ENCODE measurements at places on chromosomes 13 and 19.

DNA sequence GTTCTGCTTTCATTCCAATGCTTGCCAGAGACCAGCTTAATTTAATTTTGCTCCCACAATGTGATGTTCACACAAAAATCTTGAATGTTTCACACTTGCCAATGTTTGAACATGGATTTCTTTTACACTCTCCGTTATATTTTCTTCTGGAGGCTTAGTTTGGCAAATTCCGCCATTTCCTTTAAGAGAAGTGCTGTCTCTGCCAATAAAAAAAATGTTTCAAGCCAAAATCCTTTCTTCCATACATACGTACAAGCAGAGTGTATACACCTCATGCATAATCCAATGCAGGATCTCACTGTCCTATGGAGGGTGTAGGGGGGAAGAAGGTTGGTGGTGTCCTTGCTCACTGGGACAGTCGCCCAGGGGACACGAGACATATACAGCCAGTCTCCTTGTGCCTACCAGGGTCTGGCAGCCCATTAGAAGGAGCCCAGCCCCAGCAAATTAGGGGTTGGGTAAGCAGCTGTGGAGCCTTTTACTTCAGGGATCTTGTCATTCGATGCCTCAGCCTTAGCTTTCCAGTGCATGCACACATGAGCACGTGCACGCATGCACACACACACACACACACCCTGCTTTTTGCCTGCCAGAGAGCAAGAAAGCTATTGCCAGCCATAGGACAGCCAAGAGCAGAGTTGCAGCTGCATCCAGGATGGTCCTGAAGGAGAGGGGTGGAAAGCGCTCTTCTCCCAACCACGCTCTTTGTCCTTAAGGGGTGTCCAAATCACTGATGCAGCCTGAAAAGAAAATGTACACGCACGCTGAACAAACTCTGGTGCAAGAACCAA is 208.3 kb downstream of the FOXO1 start:
- no peak for DNase-seq

DNA sequence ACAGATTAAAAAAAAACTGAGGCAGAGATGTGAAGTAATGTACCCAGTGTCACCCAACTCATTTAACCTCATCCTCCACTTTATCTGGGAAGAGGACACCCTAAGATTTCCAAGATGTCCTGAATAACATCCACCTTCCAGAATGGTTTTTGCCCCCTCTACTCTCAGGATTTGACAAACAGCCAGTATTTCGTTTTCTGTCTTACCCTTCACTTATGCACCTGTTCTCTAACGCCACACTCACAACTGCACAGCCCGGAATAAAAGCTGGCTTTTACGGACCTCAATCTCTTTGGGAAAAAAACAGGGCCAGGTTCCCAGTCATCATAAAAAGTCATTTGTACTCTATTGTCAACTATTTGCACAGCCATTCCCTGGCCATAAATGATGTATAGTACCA is 21.2 kb upstream of the CEACAM6 start:
- no peak for DNase-seq

- no peak for DNase-seq
Measured at GRCh38 chr13:98741741-98742435, 10.6 kb downstream of the SLC15A1 start.

DNA sequence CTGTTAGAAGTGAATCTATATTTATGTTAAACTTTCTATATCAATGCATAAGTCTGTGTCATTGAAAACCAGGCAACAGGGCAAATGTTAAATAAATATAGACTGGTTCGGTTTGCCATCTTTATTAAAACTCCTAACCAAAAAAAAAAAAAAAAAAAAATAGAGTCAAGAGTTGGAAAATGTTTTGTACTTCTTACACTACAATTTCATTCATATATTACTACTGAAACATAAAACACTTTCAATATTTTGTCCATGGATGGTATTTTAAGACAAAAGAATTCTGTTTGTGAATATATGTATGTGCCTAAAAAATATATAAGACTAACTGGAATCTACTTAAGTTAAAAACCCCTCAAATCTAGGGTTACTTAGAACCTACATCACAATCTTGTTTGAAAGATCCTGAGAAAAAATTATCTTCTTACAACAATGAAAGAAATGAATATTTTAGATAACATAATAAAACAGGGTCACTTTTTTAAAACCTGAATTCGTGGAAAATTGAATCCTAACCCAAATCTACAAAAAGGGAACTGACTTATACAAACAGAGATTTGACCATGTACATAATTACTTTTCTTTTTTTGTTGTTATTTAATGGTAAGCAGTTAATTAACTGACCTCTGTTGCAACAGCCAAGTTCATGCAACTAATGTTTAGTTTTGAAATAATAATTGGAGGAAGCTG is 5.1 kb downstream of the DACH1 start:
- no peak for DNase-seq

DNA sequence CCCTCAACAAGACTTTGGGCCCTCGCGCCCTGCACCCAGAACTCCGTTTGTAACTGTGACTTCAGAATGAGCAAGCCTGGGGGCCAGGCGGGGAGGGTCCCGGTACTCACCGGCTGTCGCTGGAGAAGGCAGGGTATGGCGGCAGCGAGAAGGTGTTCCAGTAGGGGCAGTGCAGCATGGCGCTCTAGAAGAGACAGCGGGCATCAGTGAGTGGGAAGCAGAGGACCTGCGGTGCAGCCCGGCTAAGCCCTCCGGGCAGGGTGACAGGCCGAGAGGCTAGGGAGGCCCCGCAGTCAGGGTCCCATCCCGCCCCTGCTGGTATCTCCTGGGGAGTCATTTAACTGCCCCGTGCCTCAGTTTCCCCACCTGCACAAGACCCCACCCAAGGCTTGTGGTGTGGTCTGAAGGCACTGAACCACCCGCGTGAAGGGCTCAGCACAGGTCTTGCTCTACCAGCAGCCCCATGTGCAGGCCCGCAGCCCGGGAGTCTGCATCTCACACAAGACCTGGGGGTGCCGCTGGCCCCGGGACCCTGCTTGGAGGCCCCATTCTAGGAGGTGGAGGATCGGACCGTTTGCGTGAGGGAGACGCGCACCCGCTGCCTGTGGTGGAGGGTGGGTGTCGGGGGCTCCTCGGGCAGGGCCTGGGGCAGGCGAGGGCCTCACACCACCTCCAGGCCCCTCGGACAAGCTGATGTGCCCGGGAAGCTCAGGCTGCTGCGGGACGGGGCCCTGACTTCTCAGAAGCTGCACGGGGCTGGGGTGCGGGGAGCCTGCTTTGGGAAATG is 24.6 kb downstream of the SBNO2 start:
- no peak for DNase-seq

GRCh38 chr19:13012690-13013608 is 17.7 kb downstream of the NFIX start:
- no peak for DNase-seq

DNA sequence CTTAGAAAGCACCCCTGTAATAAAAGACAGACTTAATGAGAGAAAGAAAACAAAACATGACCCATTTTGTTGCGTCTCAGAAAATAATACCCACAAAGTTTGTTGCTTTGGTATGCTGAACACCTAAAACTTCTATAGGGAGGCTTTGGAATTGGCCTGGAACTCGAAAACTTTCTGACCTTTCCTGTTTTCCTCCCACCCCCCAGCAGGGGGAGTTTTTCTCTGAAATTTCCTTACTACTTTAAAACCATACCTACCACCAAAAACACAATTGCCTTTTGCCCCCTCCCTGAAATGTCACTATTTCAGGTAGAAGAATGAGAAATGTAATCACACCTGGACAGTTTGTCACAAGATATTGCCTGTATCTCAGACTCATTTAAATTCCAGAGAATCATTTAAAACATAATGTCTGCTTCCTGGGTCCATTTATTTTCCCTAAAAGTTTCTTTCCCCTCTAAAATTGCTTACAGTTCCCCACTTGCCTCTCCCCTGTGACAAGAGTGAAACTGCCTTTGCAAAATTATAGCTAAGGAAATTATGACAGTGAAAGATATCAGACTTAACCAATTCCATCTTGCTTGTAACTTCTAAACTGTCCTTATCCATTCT is 2700.2 kb downstream of the PCDH9 start:
- DNase-seq: no peak

GRCh38 chr19:47243364-47243775 is 12.4 kb upstream of the BBC3 start:
- DNase-seq: no peak

DNA sequence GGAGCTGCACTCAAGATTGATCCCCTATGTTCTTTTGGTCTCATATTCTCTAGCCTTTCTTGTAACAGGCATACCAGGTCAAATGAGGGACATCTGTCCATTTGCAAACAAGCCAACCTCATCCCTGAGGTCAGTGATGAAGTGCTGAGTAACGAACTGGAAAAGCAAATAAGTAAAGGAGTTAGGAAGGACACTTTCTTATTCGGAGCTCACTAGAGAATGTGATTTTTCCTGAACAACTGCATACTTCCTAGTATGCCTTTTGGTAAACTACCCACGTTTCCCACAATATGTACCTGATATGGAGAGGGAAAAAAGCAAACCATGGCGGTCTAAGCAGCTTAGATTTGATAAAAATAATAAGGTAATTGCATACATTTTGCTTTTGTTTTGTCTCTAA is 91.0 kb upstream of the MYCBP2 start:
- DNase-seq: no peak

DNA sequence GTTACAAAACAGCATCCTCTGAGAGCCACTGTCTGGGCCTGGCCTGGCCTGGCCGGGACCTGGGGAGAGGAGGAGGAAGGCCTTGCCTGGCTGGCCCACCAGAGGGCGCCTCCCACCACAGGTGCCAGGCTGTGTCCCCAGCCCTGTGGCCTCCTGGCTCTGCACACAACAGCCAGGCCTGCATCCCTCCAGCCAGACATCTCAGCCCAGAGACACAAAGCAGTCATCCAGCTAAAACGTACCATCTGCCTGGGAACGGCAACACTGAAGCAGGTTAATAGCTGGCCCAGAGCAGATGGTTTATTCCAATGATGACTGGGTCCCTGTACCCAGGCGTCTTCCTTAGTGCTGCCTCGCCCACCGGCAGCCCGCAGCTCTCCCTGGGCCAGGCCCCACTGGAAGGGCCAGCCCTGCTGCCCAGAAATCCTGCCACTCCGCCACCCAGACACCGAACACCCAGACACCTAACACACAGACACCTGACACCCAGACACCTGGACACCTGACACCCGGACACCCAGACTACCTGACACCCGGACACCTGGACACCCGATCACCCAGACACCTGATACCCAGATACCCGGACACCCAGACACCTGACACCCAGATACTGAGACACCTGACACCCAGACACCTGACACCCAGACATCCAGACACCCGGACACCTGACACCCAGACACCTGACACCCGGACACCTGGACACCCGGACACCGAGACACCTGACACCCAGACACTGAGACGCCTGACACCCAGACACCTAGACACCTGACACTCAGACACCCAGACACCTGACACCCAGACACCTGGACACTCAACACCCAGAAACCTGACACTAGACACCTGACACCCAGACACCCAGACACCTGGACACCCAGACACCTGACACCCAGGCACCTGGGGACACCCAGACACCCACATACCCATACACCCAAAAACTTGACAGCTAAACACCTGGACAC is 20.1 kb downstream of the C19orf12 start:
- peak; percentile 89 for DNase-seq

GRCh38 chr13:35743165-35743564 is 266.7 kb upstream of the MAB21L1 start:
- DNase-seq: no peak

GRCh38 chr19:53980539-53981375 is 10.7 kb upstream of the CACNG6 start:
- no peak for DNase-seq

DNA sequence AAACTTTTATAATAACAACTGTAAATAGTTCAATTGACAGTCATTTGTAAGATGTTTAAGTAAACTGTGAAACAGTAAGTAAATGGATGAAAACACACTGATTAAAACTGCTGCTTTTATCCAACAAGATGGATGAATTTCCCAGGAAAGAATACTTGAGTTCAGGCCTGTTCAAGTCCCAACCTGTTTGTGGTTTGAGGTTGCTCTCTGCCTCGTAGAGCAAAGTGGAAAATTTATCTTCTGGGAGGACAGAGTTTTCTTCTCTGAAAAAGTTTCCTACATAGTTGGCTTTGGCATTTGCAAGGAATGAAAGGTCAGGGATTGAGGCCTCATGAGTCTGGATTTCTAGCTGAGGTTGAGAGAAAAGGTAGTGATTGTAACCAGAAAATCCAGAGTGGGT is 15.2 kb upstream of the ZNF543 start:
- DNase-seq: no peak

DNA sequence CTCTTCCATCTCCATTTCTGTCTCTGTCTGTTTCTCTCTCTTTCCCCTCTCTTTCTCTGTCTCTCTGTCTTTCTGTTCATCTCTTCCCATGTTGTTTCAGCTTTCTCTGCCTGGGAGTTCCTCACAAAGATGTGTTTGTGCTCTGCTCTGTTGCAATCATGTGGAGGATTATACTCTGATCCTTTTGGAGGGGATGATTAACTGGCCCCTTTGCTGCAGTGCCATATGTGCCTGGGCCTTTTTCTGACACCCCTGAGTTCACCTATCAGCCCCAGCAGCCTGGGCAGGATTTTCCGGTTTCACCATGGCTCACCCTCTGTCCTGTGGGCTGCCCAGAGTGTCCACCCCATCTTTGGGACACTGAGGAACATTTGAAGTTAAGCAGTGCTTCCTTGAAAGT is 9.0 kb upstream of the TEX26 start:
- DNase-seq: no peak

- DNase-seq: no peak
Measured at GRCh38 chr13:29937841-29938240, 87.4 kb upstream of the UBL3 start.

DNA sequence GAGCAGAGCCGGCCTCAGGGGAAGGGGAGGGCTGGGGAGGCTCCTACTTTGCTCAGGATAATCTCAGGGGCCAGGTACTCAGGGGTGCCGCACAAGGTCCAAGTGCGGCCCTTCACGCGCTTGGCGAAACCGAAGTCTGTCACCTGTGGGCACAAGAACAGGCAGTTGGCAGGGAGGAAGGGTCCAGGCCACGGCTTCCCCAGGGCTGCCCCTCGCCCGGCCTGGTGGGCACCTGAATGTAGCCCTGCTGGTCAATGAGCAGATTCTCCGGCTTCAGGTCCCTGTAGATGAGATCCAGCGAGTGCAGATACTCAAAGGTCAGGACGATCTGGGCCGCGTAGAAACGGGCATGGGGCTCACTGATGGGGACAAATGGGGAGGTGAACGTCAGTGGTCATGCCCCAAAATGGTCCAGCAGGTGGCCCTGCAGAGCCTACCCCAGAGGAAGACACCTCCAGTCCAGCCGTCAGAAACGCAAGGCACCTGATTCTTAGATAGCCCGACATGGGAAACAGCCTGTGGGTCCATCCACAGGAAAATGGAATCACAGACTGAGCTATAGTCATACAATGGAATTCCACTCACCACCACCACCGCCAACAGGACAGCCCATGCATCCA is 7.1 kb upstream of the SAMD1 start:
- DNase-seq: no peak

GRCh38 chr19:50706387-50706786 is 13.2 kb downstream of the SHANK1 start:
- no peak for DNase-seq

- DNase-seq: peak; percentile 72
Measured at GRCh38 chr19:14023404-14024235, 4.3 kb upstream of the RLN3 start.
